ENCODE measurements at places on chromosomes 1 and 21.

- DNase-seq, result no peak
Observed at GRCh38 chr1:161390559-161390858, 22.8 kb upstream of the CFAP126 start.

GRCh38 chr1:145979746-145980456, 15.4 kb downstream of the POLR3GL start:
- no peak for DNase-seq

DNA sequence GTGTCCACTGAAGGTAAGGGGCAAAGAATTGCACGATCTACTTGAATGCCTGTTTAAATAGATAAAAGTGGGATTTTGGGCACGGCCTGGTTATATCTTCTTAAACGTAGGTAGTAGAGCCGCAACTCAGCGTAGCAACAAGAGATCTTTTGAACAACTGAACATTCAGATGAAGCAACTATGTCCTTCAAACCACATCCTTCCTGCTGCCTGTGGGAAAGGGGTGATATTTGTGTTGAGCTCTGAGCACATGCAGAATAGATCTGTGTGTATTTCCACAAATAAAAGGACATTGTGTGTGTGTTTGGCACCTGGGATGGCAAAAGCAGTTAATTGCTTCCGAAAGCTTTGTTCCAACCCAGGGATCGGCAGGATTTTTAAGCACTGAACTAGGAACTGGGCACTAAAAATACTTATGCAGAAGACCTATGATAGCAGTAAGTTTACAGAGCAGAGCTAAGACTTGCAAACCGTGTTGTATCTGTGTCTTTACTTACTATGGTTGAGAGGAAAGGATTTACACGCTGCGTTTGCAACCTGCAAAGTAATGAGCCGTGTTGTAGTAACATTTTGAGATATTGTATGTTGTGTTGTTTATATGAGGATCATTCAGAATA, 333.4 kb downstream of the CHRM3 start:
- DNase-seq, result peak; percentile 68

DNA sequence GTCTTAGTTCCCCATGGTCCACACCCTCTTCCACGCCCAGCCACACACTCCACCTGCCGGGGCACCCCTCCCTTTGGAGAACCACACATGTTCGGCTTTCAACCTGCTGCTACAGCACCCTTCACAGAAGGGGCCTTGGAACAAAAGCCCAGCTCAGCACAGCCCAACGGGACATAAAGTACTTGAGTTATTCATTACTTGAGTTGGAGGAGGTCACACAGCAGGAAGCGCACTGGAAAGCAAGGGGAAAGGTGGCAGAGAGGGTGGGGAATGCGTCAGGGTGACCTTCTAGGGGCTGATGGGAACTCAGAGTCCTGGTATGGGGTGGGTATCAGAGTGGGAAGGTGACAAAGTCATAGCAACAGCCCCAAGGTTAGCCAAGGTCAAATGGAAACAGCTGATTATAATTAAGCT, 3.0 kb upstream of the ATP1B1 start:
- DNase-seq, result no peak

- DNase-seq, result no peak
Observed at GRCh38 chr1:55006931-55007330, 8.2 kb downstream of the BSND start.

DNA sequence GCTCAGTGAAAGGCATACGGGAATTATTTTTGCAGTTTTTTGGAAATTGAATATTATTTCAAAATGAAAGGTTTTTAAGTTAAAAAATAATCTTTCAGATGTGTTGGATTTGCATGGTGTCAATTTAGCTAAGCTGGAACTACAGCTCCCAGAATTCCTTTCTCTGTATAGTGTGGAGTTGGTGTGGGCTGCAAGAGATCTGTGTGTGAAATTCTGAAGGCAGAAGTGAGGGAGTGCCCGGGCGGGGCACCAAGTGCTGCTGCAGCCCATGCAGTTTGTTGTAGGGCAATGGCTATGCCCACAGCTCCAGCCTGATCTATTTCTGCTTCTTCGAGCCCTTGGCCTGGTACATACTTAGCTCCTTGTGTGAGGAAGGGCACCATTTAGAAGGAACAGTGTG, 60.5 kb upstream of the CSF1 start:
- no peak for DNase-seq

- DNase-seq, result no peak
Observed at GRCh38 chr1:147897029-147897752, 5.4 kb upstream of the GJA8 start.

DNA sequence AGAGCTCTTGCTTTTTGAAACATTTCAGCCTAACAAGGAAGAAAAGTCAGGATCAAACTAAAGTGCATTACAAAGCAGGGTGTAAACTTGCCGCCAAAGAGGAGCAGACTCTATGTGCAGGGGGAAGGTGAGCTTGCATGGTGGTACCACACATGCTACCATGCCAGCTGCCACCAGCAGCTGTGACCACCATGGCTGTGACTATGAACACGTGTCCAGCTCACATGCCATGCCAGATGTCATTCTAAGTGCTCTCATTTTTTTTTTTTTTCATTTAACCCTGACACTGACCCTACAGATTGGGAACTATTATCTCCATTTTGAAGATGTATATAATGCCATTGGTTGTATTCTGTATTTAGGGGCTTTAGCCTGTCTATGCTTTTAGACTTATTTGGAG, 79.0 kb downstream of the PCP4 start:
- no peak for DNase-seq

GRCh38 chr1:200970771-200971427, 52.6 kb downstream of the KIF21B start:
- DNase-seq, result no peak

- no peak for DNase-seq
Observed at GRCh38 chr1:172149346-172149745, 271.1 kb upstream of the C1orf105 start.

GRCh38 chr1:160216301-160216700, 11.1 kb downstream of the PEA15 start:
- no peak for DNase-seq

- no peak for DNase-seq
Observed at GRCh38 chr1:111851552-111851951, 95.9 kb downstream of the DDX20 start.

- DNase-seq, result no peak
Observed at GRCh38 chr1:203929741-203930309, 68.4 kb downstream of the SNRPE start.

DNA sequence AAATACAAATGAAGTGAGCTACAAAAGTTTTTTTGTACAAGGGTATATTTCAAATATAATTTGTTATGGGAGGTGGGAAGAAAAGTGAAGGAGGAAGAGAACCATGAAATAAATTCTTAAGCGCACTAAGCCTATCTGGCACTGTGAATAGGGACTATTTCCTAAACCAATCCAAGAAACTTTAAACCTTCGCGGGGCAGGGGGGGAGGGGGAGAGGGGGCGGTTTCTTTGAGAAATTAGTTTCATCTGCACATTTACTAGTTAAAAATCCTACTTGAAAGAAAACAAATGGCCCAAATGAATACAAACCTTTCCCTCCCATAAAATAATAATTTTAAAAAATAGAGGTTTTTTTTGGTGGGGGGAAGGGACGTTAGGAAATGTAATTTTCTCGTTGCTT, 364 bp downstream of the GOLPH3L start:
- DNase-seq, result no peak

DNA sequence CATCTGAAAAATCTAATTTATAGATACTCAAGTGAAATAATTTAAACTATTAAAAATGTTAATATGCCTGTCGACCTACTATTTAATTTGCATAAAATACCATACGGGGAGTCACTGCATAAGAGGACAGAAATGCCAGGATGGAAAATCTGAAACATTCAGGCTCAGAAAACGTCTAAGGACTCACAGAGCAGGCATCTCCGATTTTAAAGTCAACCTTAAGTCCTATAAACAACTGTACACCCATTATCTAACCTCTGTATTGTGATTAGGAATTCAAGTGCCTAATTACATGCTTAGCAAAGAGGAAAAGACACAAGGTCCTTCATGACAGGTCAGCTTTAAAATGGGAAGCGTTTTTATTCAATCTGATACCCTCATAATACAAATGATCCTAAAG, 49.2 kb downstream of the ZBTB18 start:
- DNase-seq, result no peak

DNA sequence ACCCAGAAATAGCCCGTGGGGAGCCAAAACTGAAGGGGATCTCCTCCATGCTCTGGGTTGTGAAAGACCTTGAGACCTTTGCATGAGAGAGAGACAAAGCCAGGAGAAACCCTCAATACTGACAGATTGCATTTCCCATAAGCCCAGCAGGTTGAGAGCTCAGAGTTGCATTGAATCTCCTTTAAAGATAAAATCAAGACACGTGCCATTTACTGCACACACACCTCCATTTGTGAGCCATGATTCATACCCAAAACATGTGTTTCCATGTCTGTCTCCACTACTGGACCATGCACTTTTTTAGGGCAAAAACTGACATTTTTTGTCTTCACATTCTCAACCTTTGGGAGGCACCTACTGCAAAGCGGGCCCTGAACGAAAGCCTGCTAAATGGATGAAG, 144.0 kb upstream of the NRIP1 start:
- DNase-seq, result no peak

DNA sequence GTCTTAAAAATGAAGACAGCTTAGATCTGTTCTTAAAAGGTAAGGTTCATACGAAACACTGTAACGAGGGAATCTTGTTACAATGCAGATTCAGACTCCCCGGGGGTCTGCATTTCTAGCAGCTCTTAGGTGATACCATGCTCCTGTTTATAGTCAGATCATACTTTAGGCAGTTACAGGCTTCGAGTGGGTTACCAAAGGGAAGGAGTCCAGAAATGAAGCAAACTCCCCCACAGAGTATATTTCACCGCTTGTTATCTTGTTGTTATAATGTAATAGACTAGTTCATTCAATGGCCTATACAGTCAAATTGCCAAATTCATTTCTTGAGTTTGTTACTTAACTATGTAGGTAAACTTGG, 601.1 kb downstream of the USP25 start:
- no peak for DNase-seq

DNA sequence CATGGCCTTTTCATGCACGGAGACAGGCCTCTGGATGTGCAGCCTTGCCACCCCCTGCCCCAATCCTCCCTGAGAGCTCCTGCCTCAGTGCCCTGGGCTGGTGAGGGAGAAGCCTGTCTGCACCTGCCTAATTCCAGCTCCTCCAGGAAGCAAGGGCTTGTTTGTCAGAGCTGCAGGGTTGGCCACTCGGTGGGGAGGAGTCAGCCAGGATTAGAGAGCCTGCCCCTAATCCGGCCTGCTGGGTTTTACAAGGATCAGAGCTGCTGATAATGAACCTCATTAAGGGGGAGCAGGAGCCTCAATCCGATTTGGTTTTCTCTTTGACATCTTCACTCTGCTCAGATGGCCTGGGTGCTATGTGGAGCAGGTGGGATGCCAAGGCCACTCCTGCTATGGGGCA, 31.9 kb upstream of the LHX4 start:
- no peak for DNase-seq

DNA sequence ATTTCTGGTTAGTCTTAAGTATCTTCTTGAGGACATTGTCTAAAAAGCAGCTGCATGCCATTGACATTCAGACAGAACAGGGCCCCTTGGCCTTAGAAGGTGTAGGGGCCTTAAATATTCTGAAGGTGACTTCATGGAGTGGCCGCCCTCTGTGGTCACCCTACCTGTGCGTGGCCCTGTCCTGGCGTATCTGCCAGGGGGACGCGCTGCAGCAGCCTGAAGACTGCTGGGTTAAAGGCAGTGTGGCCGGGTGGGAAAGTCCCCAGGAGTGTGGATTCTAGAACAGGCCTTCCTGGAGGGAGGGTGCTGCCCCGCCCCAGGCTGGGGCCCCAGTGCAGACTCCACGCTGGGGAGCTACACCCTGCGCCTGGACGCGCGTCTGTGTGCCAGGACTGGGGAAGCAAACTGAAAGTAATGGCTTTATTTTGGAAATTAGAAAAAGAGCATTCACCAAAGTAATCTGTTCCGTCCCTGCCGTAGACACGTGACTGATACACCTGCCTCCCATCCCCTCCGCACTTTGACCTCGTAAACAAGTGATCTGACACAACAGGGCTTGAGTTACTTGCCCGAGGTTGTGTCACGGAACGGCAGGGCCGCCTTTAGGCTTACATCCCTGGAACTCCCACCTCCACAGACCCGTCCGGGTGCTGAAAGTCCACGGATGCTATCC, 1.8 kb downstream of the AGPAT3 start:
- DNase-seq, result peak; percentile 64

DNA sequence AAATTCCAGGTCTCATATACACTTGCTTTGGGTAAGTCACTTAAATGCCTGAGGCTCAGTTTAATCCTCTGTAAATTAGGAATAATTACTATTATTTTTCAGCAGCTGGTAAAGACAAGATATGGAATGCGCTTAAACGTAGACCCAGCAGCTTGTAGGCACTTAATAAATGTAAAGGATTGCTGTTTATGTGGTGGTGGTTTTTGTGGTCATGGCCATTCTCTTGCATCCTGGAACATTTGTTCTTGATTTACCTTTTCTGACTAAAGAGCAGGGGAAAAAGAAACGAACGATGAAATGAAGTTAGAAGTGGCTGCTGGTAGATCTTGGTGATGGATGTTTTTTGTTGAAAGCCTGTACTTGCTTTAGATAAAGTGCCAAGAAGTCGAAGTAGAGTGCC, 195.0 kb upstream of the FOXD3 start:
- DNase-seq, result no peak

DNA sequence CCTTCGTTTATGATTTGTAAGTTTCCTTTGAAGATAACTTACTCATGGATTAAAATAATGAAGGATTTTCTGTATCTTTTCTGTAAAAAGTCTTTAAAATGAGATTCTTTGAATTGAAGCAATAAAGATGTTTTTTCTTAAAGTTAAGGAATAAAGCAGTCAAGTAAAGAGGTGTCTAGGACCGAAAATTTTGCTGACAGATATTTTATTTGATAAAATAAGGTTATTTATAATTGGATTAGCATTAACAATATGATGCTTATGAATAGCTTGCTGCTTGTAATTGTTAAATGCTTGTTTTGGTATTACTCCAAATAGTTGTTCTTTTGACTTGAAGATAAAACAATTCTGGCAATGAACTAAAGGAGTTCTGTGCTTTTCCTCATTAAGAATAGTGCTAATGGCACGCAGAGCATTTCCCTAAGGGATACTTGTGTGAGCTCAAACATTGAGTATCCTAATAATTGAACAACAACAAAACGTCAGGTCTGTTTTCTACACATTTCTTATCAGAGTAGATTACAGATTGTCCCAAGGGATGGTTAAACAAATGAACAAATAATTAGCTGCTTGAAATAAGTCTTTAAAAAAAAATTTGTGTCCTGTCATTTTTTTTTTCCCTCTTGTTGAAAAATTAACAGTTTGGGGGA, 16.6 kb downstream of the TSNAX start:
- DNase-seq, result no peak

DNA sequence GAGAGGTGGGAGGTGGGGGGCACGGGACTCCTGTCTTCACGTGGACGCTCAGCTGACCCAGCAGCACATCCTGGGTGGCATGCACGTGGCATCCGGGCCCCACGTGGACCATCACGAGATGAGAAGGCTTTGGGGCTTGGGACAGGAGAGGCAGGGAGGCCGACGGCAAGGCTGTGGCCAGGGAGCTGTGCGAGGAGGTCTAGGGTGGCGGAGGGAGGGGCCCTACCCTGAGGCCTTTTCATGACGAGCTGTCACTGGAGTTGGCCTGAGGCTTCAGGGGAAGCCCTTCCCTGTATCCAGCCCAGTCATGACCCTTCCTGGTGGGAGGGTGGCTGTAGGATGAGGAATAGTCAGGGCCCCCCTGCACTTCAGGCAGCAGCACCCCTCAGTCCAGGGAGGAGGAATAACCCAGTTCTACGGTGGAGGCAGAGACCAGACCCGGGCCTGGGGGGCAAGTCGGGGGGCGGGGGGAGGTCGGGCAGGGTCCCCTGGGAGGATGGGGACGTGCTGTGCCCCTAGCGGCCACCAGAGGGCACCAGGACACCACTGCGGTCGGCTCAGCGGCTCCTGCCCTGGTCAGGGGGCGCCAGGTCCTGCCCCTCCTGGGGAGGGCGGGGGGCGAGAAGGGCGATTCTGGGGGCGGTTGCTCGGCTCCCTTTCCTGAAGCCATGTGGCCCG, 2.0 kb upstream of the PERM1 start:
- peak; percentile 39 for DNase-seq

Measured in T-helper 2 cell treated with Interferon-gamma antibody and Interleukin-4, amounts not matched to agents 5 μg/mL and 100 μg/mL, for 36 hours (primary cell).